Germinal center (tissue), 1 donor: ENCODE measurements at places on chromosomes 4 and X.

GRCh38 chr4:90503677-90504076 is 376.5 kb downstream of the CCSER1 start:
- DNase-seq: no peak

- no peak for DNase-seq
Measured at GRCh38 chrX:149681182-149681581, 30.7 kb upstream of the MAGEA11 start.

- DNase-seq: no peak
Measured at GRCh38 chr4:73988061-73988460, at the start of gene PPBP. PPBP (minus strand) TSS chr4:73988190; CDS start chr4:73988103, 87 bp downstream.

DNA sequence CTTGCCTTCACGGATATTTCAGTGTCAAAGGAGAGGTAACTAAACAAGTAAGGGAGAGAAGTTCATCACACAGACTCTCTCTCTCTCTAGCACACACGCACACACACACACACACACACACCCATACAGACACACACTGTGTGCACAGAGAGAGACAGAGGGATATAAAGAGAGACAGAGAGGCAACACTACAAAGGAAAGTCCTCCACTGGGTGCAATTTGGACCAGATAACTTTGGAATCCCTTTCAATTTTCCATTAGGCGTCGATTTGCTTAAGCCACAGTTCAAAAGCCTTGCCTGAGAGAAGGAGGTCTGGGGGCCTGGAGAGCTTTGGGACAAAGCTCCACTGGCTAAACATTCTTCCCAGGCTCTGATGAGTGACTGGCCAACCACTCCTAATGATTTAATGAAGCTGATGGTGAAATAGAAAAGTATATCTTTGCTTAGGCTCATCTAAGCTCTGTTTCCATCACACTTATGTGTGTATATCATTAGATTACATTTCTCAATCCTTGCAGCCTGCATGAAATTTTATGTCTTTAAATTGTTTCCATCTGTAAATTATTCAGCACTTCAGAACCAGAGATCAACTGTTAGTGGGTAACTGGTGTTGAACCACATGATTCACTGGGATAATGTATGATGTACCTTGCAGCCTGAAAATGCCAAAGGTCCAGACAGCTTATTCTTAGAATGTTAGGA is 180.8 kb downstream of the MAGEB17 start:
- no peak for DNase-seq

DNA sequence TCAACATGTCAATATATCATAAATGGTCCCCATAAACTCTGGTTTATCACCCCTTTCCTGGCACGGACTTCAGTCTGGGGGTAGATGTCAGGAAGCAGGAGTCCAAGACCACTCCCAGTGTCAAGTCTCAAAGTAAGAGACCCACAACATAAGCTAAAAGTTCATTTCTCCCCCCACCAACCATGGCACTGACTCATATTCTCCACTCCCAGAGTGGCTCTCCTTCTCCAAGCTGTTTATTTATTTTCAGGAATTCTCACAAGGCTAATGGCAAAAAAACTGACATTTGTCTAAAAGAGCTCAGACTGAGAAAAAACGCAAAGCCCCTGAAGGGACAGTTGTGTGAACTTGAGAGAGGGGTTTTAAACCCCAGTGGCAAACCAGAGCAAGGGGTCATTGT is 217.0 kb downstream of the RAB28 start:
- no peak for DNase-seq

GRCh38 chrX:48761674-48762471 is at the start of gene GLOD5:
GLOD5 (plus strand) TSS chrX:48761747; CDS start chrX:48761791, 44 bp downstream.
- DNase-seq: no peak
